ENCODE measurements at places on chromosomes 4 and X. TPM values are rescaled to one million over a fixed set of nuclear protein-coding genes. Genes with fewer than 3 reads are reported as not detected.
A peak's percentile ranks its signal among the peaks of the same experiment; 100 is the strongest.

CXCL9 gene
- 0.08 TPM for polyA plus RNA-seq

TCEANC gene
- polyA plus RNA-seq: 6.6 TPM

MAPK10 gene
- polyA plus RNA-seq: 66.0 TPM

PCDH10 gene
- 5.3 TPM for polyA plus RNA-seq

ARFIP1 gene
- 54.6 TPM for polyA plus RNA-seq

GSPT2 gene
- polyA plus RNA-seq: 24.9 TPM

SPANXC gene
- not detected for polyA plus RNA-seq

DNA sequence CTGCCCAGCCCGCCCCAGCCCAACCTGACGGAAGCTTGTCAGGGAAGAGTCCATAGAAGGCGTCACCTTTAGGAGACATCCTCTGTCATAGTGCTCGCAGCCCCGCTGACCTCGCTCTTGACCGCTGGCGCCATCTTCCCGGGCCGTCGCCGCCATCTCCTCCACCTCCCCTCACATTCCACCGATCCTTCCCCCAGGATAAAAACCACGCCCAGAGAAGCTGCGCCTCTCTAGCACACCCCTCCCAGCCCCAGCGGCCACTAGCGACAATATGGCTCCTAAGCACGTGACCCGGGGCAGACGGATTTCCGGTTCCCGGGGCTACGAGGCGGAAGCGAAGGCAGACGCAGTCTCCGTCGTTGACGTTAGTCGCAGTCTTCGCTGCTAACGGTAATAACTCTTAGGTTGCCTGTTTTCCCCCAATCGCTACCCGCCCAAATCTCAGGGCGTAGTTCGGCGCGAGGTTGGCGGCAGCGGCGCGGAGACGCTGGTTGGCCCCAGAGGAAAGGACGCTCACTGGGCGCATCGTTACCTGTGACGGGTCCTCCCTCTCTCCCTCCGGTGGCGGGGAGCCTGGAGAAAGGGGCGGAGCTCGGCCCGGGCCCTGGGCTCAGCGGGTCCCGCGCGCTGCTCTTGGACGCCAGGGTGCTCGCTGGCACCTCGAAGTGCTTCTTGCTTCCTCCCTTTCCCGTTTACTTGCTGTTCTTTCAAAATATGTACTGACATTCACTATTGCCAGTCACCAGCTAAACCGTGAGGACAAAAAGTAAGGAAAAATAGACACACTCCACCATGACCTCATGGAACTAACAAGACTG lies at the start of the genes RCHY1 and THAP6:
Gene RCHY1, minus strand, starts transcription at position 273 of the 818 bp plus-strand sequence. Its CDS starts 117 bp downstream, at position 156.
Gene THAP6, plus strand, starts transcription at position 343 of the 818 bp plus-strand sequence. CDS start 980 bp downstream, outside the sequence.
- peak; percentile 92 for DNase-seq

DNA sequence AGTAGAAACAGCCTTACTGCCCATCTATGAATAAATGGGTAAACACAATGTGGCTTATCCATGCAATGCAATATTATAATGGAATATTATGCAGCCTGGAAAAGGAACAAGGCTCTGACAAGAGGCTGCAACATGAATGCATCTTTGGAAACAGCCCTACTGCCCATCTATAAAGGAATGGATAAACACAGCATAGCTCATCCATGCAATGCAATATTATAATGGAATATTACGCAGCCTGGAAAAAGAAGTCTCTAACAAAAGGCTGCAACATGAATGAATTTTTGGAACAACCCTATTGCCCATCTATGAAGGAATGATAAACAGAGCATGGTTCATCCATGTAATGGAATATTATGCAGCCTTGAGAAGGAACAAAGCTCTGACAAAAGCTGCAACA lies 161.0 kb downstream of the CRLF2 start:
- no peak for DNase-seq

DNA sequence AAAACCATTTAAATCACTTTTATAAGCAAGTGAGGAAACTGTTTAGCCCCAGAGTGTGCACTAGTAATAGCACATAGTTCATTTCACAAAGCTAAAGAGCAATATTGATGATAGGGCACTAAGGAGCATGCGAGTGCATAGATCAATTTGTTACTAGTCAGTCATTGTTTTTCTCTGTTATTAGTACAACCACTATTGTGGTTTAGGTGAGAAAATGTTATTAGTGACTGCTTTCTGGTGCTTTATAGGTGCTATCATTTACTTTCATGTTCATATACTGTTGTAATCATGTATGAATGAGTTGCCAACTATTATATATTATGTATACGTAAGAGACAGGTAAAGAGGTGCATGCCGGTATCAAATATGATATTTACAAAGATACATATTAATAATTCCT lies 113.8 kb downstream of the CCSER1 start:
- DNase-seq: no peak

DNA sequence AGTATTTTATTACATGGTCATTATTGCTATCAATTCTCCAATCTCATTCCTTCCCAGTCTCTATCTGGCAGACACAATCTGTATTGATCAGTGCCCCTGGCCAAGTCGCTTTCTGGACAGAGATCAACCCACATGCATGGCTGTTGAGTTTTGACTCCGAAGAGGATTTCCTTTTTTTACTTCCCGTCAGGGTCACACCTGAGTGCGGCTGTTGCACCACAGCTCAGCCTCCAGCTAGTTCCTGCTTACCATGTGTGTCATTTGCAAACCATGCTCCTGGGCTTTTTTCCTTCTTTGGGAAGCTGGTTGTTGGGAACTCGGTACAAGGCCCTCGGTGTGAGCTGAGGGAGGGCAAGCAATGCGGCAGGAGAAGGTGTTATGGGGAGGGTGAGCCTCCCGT lies 11.7 kb downstream of the MAGED2 start:
- no peak for DNase-seq

DNA sequence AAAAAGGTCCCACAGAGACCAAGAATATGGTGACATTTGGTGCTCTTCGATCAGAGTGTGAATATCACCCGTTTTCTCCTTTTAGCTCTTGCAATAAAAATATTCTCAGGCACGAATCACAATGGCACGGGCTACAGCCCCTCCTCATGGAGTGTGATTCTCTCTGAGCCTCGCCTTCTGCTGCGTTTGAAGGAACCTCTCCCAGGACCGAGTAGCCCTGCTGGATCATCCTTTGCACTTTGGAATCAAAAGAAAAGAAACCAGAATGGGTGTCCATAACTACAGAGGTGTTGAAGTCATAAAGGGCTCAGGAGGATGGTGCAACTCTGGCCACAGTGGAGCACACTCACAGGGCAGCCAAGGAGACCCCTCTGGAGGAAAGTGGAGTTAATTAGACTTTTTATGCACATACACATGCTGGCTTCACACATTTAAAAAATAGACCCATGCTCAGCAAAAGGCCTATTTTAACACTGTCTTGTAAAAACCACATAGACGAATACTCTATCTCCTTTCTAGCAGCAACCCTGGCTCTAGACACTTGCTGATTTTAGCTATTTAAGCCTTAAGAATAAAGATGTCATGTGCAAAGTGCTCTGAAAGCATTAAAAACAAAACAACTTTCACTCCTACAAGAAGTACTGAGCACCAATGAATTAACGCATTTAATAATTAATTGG lies 19.1 kb downstream of the MAML3 start:
- no peak for DNase-seq

DNA sequence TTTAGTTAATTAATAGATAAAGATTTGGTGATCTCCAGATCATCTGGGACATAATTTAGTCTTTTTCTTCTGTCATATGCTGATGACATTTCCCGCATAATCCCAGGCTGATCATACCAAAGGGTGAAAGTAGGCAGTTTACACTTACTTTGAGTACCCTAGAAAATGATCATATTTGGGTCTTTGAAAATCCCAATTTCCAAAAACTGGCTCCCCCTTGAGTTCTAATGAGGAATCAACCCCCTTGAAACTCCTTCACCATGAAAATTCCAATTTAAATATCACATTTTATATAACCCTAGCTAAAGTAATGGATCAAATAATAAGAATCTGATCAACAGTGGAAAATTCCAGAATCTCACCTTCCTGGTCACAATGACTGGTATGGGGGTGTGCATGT lies 223.4 kb downstream of the NAF1 start:
- DNase-seq: no peak

GRCh38 chrX:68599256-68600152 lies 48.0 kb upstream of the STARD8 start:
- DNase-seq: no peak

- peak; percentile 35 for DNase-seq
Measured at GRCh38 chr4:40719008-40719623, 30.6 kb upstream of the NSUN7 start.

- peak; percentile 81 for DNase-seq
Measured at GRCh38 chr4:38675146-38676121, 11.4 kb downstream of the KLF3 start.

GRCh38 chr4:38381788-38382187 lies 282.2 kb upstream of the KLF3 start:
- no peak for DNase-seq

DNA sequence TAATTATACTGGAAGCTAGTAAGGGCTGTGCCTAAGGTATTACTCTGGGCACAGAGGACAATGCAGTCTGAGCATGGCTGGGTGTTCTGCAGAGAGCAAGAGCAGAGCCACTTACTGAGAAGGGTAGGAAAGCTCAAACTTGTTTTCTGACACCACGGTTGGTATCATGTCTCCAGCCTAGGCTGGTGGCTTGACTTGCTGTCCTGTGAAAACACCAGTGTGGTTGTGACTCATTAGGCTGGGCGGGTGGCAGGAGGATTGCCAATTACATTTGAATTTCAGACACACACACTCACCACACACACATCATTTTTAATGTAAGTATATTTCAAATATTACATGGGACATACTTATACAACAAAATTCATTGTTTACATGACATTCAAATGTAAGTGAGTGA lies 19.7 kb upstream of the MTM1 start:
- DNase-seq: no peak

- DNase-seq: no peak
Measured at GRCh38 chrX:46218373-46218772, 326.8 kb downstream of the ZNF674 start.

GRCh38 chr4:3250438-3250955 lies 1.5 kb downstream of the MSANTD1 start:
- DNase-seq: no peak

DNA sequence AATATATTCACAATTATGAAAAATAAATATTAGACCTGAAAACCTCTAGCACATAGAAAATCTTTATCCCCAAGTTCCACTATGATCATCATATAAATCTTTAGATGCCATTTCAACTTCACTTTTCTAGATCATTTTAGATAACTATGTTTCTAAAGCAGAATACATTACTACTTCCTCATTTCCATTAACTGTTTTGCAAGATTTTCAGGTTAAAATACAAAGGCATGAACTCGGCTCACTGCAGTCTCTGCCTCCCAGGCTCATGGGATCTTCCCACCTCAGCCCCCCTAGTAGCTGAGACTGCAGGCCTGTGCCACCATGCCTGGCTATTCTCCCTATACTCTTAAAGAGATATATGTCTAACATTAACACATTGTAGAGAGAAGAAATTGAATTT lies 1365.9 kb upstream of the AGA start:
- DNase-seq: no peak

- DNase-seq: no peak
Measured at GRCh38 chr4:3866813-3867129, 100.6 kb downstream of the ADRA2C start.

DNA sequence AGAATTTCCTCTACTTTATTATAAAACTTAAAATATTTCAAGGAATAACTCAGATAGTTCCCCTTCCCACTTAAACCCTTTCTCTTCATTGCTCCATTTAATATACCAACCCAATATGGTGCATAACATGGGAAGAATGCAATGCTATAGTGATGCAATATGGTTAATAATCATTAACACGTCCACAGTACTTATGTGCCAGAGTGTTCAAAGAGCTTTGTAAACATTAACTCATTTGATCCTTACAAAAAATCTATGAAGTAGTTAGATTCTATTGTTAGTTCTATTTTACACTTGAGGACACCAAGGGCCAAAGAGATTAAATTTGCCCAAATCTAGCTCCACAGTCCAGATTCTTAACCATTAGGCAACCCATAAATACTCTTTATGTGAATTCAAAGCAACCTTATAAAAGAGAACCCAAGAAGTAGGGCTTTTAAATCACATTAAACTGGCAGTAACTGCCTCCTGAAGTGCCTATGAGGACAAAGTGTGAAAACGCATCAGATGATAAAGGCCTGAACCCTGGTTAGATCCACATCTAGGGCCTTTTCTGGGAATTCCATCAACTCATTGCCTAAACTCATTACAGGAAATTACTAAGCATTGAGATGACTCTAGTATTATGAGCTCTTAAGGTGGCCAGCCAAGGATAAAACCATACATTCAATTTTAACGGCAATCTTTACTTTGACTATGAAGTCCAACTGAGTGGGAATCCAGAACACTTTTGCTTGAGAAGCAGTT lies 94.3 kb downstream of the AREG start:
- no peak for DNase-seq

GRCh38 chr4:45636175-45636574 lies 487.7 kb downstream of the GABRG1 start:
- DNase-seq: no peak

DNA sequence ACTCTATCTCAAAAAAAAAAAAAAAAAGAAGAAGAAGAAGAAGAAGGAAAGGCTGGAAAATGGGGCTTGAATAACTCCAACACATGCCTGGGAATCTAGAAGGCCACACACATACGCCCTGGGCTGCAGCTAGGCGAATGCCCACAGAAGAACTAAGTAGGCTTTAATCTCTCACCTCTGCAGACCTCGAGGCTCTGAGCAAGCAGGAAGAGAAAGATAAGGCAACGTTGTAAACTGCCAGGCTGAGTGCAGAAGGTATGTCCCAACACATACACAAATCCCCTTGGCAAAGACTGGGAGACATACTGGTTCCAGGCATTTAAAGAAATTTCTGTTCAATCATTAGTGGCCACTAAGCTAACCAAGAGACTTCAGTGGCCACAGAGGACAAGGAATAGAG lies 18.4 kb downstream of the SLC38A5 start:
- DNase-seq: no peak

DNA sequence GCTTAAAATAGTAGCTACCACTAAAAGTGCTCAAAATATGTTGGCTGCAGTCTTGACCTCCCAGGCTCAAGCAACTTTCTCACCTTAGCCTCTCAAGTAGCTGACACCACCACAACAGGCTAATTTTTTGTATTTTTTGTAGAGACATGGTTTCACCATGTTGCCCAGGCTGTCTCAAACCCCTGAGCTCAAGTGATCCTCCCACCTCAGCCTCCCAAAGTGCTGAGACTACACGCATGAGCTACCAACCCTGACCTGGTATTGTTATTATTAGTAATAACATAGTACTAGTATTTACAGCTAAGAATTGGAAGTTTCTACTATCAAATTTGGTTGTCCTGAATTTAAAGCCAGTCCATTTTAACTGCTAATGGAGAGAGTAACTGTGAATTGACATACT lies 18.0 kb downstream of the STAP1 start:
- DNase-seq: no peak

GRCh38 chr4:86452422-86452891 lies 92.6 kb upstream of the MAPK10 start:
- peak; percentile 56 for DNase-seq

All from right renal pelvis (tissue), 4 donors.